ENCODE measurements at places on chromosomes 13 and 19.

GRCh38 chr19:15328312-15328711, 4.0 kb downstream of the BRD4 start:
- no peak for DNase-seq

GRCh38 chr19:8615024-8615423, 4.5 kb upstream of the ADAMTS10 start:
- DNase-seq, result no peak

DNA sequence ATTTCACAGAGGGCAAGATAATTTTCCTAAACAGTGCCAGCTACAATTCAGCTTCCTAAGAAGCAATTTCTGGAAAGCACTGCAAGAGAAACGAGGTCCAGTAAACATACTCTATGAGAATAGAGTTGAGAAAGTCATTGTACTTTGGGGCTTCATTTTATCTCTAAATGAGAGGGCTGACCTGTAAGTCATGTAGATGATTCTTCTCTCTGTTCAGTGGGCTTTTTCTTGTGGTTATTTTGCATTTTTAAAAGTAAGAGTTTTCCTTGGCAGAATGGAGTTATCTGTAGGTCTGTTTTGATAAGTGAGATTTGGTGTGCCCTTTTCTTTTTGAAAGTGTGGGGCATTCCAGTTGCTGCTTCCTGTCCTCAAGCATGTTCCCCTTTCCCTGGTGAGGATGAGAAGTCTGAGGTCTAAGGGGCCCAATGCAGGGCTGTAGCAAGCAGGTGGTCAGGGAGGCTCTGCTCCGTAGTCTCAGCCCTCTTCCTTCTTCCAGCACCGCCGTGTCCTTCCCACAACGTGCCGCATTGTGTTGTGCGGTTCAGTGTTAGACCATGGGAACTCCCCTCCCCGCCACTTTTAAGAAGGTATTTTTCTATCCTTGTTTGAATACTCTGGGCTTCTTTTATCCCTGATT, 86.3 kb downstream of the ARHGEF7 start:
- DNase-seq, result no peak

- peak; percentile 65 for DNase-seq
Observed at GRCh38 chr19:56942756-56943155, 102.2 kb upstream of the PEG3 start.

- DNase-seq, result no peak
Observed at GRCh38 chr19:47406711-47407416, 12.5 kb downstream of the MEIS3 start.

DNA sequence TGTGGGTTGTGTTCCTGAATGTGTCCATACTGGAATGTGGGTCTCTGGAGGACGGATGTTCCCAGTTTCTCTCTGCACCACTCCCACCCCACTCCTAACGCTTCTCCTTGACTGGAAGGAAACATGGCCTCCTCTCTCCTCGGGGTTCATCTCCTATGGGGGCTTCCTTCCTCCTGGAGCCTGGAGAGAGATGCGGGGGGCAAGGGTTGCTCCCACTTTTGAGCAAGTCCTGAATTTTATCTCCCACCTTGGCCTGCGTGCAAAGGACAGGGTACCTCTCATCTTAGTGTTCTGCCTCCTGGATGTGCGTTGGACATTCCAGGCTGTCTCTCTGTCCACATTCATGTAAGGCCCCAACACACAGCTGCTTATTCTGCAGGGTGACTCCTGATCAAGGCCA, 52.5 kb upstream of the UQCRFS1 start:
- no peak for DNase-seq

DNA sequence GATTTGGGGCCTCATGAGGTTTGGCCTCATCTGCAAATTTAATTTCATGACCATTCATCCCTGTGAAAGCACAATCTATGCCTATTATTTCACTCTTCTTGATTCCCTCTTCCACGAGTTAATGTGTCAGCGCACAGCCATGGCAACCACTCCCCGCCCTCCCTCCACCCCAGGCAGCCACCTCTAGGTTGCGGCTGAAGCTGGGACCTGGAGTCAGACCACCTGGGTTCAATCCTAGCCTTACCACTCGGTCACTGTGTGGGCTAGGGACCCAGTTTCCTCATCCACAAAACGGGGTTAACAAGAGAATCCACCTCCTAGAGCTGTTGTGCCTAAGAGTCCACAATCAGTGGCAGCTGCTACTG, 9.8 kb downstream of the CHST8 start:
- no peak for DNase-seq

DNA sequence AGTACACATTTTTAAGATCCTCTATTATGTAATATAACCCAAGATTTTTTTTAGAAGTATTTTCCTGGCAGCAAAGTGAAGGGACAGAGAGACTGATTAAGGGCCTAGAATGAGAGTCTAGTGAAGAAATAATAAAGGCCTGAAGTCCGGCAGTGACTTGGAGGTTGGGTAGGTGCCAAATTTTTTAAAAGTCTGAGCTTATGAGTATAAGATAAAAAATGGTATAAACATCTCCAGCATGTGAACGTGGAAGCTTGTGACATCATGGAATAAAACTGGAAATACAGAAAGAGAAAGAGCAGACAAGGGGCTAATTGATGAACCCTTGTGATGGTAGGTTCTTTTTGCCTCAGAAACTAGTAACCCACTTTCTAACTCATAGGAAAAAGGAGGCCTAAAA, 174.6 kb downstream of the SUCLA2 start:
- no peak for DNase-seq

DNA sequence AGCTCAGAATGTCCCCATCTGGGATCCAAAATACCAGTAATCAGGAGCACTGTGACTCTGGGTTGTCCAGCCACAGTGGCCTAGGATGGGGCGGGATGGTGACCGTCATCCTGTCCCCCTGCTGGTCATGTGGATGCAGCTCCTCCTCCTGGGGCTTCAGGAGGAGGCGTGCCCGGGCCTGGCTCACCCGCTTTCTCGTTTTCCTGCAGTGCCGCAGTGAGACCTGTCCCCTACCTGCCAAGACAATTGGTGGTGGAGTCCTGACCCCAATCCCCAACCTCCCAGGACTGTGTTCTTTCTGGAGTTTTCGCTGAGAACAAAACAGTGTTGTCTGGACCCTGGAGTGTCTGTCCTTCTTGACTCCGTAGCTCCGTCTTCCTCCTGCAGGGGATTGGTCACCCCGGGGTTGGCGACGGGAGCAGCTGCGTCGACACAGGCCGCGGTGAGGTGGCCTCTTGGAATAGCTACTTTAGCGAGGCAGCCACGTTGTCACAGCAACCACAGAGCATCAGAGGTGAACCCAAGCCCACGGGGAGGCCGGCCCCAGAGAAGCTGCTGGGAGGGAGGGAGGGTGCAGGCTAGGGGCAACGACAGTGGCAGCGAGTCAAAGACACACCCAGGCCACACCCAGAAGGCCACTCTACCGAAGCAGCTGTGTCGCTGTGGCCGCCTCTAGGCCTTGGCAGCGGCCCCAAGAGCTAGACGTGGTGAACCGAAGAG, 10.2 kb upstream of the EMC10 start:
- DNase-seq, result no peak

GRCh38 chr19:44741258-44741731, 7.2 kb upstream of the BCL3 start:
- DNase-seq, result no peak

- no peak for DNase-seq
Observed at GRCh38 chr13:107811233-107812013, 403.9 kb downstream of the LIG4 start.

- no peak for DNase-seq
Observed at GRCh38 chr19:40565355-40565754, 11.3 kb upstream of the SHKBP1 start.

DNA sequence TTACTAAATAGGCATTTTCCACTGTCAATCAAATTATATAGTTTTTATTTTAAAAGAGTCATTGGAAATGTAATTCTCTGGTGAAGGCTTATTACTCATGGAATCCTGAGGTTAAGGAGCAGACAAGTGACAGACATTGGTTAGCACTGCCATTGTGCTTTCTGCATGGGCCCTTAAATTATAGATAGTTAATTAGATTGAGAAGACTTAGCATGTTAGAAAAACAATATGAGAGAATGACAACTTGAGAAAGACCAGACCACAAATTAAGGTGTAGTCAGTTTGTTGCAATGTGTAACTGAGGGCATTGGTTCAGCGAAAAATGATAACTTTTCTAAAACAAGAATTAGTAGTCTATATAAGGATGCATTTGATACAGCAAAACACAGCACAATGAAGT, 195.5 kb downstream of the SLITRK6 start:
- DNase-seq, result no peak

- DNase-seq, result no peak
Observed at GRCh38 chr13:24505256-24505655, 7.3 kb downstream of the PARP4 start.

DNA sequence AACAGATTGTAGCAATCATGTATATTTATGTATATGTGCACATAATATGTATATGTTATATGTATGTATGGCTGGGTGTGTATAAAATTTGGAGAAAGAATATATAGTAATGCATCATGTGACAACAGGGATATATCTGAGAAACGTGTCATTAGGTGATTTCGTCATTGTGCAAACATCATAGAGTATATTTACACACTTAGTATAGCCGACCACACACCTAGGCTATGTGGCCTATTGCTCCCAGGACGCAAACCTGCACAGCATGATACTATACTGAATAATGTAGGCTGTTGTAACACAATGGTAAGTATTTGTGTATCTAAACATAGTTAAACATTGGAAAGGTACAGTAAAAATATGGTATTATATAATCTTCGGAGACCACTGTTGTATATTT, 43.8 kb downstream of the ESD start:
- no peak for DNase-seq

DNA sequence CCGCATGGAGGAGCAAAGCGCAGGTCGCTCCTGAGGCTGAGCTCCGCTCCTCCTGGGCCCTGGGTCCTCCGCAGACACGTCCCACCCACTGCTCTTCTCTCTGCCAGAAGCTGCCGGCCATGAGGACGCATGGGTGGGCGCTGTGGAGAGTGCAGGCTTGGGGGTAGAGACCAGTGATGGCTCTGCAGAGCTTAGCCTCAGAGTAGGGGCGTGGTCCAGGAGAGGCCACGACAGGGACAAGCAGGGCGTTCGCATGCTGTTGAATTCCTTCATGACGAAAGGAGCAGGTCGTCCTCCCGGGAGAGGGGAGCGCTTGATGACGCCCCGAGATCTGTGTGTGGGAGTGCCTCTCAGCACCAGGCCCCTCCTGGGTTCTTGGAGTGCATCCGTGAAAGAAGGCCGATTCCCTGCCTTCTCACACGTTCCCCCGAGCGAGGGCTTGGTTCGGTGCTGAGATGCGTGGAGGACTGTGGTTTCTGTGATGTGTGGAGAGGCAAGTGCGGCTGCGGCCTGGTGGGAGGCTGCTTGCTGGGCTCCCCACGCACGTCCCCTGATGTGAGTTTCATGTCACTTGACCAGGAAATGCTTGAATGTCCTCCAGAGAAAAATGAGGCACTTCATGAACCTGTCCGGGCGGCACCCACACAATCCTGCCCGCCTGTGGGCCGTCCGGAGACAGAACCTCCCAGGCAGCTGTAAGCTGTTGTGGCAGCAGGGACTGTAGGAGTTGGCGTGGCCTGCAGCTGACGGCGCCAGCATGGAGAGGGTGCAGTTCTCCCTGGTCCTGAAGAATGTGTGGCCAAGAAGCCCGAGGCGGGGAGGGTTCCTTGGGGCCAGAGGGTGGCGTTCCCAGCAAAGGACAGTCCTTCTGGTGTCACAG, 4.5 kb downstream of the SF3A2 start:
- no peak for DNase-seq

- DNase-seq, result no peak
Observed at GRCh38 chr19:4088975-4089374, 22.3 kb upstream of the ZBTB7A start.

- DNase-seq, result no peak
Observed at GRCh38 chr13:43150369-43151207, 127.2 kb downstream of the DNAJC15 start.

GRCh38 chr13:29933401-29933800, 83.0 kb upstream of the UBL3 start:
- DNase-seq, result no peak

- no peak for DNase-seq
Observed at GRCh38 chr19:48805452-48805851, 5.4 kb downstream of the BCAT2 start.

DNA sequence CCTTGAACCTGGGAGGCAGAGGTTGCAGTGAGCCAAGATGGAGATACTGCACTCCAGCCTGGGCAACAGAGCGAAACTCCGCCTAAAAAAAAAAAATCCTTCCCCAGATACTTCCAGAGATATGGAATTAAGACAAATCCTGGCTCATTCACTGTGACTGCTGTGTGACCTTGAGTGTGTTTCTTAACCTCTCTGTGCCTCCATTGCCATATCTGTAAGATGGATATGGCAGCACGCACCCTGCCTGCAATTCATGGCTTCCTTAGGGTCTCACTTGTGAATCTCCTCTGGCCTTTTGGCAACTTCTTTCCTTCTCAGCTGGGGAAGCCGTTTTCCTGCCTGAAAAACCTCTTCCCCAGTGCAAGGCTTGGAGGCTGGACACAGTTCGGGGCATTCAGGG, 33.8 kb upstream of the ONECUT3 start:
- no peak for DNase-seq

- no peak for DNase-seq
Observed at GRCh38 chr13:73767191-73767741, 366.9 kb downstream of the KLF12 start.

GRCh38 chr19:19075126-19075525, 11.3 kb downstream of the SLC25A42 start:
- DNase-seq, result no peak

- peak; percentile 66 for DNase-seq
Observed at GRCh38 chr19:4449022-4449638, 8.5 kb downstream of the UBXN6 start.

DNA sequence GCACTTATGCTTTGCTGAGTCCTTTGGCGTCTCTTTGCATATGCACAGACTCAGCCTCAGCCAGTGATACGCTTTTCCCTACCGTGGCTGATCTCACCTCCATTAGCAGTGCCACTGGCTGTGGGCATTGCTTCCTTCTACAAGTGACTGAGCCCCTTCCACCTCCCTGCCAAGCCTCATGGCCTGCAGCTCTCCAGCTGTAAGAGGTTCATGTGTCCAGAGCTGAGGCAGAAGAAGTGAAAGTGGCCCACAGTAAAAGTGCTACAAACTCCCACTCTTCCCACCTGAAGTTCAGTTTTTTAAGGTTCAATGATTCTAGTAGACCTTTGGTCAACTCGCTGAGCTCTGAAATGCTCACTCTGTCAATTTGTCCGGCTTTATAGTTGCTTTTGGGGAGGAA, 44.7 kb downstream of the SMARCA4 start:
- no peak for DNase-seq

- DNase-seq, result no peak
Observed at GRCh38 chr13:107554460-107554859, 660.9 kb downstream of the LIG4 start.

DNA sequence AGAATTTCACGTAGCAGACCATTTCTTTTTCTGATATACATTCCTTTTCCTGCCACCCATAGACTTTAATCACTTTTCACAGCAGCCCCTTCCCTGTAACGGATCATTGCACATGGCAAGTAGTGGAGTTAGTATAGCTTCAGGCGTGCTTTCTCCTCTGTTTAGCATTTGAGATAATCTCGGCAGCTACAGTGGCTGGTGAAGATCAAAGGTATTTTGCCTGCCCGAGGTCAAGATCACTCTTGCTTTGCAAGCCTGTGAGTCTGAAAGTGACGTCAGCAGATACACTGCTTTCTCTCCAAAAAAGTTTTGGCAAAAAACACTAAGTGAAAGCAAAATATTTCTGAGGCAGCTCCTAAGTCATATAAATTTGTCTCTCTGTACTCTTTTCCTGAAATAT, 260.0 kb downstream of the NDFIP2 start:
- DNase-seq, result no peak

- DNase-seq, result no peak
Observed at GRCh38 chr13:100650326-100650725, 24.3 kb downstream of the TMTC4 start.
